T-helper 17 cell (primary cell): ENCODE measurements at places on chromosomes 2 and 18. TPM values are rescaled to one million over a fixed set of nuclear protein-coding genes. Genes with fewer than 3 reads are reported as not detected.

DNA sequence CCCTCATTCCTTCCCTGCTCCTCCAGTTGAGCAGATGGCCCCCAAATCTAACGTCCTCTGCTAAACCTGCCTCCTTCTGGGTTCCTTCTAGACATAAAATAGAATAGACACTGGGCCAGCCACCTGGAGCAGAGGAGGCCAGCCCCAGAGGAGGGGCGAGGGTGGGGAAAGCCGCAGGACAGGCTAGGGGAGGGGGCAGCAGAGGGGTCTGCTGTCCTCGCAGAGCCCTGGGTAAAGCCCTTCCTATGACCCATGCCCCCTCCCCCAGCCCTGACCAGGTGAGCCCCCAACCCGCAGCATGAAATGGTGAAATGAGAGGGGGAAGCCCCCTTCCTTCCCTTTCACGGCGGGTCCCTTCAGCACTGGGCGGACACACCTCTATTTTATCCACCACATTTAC, 7.8 kb downstream of the MFSD2B start:
- no peak for DNase-seq

The ANTXR1 gene
- total RNA-seq = not detected

The ECEL1 gene
- not detected for total RNA-seq

The MRPL53 gene
- total RNA-seq = 67.9 TPM

DNA sequence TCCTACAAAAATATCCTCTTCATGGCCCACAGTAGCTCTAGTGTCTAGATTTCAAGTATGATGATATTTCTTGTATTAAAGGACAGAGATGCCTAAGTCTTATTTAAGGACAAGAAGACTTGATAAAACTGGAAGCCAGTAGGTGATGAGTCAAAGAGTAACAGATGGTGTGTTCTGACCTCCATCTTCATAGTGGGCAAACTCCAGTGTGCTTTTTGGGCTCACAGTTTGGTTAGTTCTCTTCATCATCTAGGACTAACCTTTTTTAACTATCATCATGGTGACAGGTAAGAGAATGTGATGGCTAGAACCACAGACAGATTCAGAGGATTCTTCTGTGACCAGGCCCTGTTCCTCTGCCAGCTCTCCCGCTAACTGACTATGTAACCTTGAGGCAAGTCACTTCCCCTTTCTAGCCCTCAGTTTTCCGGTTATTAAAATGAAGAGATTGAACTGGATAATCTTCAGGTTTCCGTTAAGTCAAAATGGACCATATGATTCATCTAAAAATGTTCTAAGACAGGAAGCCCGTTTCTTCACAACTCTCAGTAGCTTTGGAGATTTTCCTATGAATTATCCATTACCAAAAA, 140.3 kb upstream of the RASGRP3 start:
- no peak for DNase-seq
